CD4-positive, CD25-positive, alpha-beta regulatory T cell (primary cell): ENCODE measurements at places on chromosomes 12 and 14.

- no peak for DNase-seq
Observed at GRCh38 chr12:123991372-123991951, 18.4 kb downstream of the ZNF664 start.

- DNase-seq = no peak
Observed at GRCh38 chr14:70981000-70981952, 74.0 kb downstream of the PCNX1 start.

- DNase-seq = no peak
Observed at GRCh38 chr12:15543347-15543746, 221.0 kb downstream of the PTPRO start.

DNA sequence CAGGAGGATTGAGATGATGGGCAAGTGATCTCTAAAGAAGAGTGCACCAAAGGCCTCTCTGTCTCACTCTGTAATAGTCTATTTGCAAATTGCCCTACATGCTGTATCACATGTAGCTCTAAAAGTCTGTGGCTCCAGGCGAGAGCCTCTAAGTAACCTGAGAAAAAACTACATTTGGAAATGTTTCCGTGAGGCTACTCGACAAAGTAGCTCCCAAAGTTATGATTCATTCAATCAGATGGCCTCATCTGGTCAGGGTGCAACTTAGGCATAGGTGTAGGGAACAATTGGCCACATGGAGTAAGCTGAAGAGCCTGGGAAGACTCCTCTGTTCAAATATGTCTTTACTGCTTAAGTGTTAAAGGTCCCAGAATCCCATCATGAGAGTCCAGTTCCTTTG lies 155.4 kb upstream of the PLEKHG7 start:
- no peak for DNase-seq

DNA sequence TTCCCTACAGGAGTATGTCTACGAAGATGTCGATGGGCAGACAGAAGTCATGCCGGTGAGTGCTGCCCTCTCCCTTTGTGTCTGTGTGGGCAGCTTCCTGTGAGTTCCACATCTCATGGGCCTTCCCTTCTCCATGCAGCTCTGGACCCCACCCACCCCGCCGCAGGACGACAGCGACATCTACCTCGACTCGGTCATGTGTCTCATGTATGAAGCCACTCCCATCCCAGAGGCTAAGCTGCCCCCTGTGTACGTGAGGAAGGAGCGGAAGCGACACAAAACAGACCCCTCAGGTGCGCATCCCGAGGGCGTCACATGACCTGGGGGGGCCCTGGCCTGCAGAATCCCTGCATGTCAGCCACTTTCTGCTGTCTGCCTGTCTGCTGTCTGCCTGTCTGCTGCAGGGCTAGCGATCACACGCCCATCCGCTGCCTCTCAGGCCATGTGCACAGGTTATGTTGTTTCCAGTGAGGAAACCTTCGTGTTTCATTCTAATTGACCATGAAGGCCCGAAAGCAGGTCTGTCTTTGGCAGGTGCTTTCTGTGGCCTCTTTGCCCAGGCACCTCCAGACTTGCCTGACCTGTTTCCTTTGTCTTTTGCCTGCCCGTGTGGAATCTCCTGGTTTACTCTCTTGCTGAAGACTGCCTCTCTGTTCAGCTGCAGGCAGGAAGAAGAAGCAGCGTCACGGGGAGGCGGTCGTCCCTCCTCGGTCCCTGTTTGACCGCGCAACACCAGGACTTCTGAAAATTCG lies 95.1 kb downstream of the EP400 start:
- DNase-seq = no peak

GRCh38 chr14:65210822-65211182 lies 108.5 kb upstream of the MAX start:
- no peak for DNase-seq

DNA sequence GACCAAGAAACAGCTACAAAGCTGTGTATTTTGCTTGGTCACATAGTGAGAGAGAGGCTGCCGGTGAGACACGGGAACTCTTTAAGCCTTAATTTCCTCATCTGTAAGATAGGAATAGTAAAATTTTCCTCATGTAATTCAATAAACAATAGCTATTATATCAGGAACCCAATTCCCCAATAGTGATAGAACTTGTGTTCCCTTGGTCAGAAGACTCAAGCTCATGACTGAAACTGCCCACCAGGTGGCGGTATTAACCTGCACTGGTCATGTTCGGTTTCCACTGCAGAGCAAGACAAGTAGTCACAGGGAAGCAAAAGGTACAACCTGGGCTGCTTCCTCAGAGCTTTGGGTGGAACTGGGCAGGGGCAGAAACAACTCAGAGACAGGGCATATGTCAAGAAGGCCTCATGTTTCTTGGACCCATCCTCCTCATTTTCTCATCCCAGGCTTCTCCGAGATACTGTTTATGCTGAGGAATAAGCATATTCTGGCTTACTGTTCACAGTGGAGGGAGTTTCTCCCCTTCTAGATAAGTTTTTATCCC lies 4.2 kb upstream of the AJUBA start:
- DNase-seq = peak; percentile 85

DNA sequence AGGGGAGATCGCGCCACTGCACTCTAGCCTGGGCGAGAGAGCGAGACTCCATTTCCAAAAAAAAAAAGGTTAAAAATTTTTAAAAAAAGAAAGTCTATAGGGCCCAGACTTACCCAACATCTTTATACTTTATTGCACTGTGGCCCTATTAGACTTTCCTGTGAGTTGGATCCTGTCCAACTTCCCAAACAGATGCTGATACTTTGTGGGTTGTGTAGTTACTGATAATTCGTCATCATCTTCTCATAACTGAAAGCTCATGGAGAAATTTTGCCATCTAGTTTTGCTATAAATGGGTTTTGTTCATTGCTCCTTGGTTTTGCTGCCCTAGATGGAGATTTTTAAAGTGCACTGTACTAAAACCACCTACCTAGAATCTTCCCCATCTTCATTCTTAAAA lies 31.1 kb downstream of the APOBEC1 start:
- DNase-seq = no peak

DNA sequence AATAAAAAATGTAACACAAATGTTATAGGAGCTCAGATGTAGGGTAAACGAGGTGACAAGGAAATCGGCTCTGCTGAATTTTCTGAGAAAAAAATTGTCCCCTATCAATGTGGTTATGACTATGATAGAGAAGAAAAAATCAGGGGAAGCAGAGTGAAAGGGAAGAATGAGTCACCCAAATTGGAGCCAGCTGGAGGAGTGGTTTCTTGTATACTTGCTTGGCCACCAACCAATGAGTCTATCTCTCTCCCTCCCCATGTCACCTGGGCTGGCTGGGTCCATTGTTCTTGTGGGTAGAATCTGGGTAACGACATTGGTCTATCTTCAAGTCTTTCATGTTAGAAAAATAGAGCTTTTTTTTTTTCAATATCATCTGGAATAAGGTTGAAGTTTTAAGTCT lies 196.6 kb upstream of the FLRT2 start:
- DNase-seq = no peak

DNA sequence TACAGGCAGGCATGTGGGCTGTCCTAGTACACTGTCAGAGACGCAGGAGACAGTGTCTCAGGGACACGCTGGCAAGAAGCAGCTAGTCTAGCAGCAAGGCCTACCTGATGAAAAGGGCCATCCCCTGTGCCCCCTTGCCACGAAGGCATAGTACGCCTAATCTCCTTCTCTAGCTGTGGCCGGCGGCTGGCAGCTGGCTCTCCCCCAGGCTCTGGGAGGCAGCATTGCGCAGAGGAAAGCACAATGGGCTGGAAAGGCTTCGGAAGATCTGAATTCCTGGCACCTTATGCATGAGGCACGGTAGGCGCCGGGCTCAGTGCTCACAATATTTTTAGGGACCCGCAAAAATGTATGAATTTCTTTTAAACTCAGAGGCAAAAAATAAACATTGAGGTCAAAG lies 16.0 kb upstream of the PLEKHH1 start:
- no peak for DNase-seq

DNA sequence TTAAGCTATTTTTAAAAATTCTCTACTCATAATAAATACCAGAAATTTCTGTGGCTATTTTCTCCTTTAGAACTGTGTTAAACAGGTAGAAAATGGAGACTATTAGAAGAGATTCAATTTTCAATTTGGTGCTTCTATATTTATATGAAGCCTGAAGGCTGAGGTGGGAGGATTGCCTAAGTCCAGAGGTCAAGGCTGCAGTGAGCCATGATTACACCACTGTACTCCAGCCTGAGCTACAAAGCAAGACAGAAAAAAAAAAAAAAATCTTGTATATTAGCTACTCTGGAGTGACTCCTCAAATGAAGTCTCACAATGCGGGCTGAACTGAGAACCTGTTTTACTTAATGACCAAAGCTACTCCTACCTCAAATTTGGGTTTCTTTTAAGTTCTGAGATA lies 9.8 kb upstream of the DPF3 start:
- no peak for DNase-seq

DNA sequence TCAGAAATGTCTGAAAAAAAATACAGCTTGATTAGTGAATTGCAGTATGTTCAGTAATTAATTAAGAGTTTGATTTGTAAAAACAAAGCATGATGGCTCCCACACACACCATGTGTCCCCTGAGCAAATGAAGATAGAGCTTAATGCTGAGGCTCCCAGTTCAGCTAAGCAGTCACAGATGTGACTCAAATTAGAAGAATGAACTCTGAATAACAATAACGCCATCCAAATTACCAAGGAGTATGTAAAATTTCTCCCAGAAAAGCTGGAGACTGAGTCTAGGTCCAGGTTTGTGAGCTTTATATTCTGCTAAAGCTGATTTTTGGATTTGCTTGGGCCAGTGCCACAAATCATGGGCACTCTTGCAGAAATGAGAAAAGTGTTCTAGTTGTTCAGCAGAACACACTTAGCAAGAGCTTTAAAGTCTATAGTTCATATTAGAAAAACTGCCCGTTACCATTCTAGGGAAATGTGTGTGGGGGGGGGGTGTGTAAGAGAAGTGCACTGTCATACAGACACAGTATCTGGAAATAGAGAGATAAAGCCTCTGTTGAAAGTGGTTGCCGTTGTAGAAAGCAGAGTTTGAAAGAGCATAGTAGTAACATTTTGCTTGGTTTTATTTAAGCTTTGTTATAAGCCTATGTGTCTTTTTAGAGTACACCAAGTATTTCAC lies 253.1 kb downstream of the BCAT1 start:
- DNase-seq = no peak

DNA sequence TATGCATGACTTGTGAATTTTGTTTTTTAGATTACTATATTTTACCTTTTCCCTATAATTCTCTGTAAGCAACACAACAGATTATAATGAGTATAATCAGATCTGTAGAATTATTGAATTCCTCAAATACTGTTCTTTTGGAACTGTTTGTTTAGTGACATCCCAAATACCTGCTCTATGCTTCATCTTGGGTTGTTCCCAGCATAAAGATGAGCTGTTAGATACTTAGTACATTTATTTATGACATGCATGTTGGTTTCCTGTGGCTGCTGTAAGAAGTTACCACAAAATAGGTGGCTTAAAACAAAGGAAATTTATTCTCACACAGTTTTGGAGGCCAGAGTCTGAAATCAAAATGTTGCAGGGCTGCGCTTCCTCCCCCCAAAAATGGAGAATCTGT lies 78.4 kb downstream of the PTPRR start:
- DNase-seq = no peak

GRCh38 chr14:31253746-31254471 lies 46.3 kb upstream of the HECTD1 start:
- DNase-seq = no peak

GRCh38 chr12:83322809-83323208 lies 636.1 kb downstream of the TMTC2 start:
- no peak for DNase-seq

DNA sequence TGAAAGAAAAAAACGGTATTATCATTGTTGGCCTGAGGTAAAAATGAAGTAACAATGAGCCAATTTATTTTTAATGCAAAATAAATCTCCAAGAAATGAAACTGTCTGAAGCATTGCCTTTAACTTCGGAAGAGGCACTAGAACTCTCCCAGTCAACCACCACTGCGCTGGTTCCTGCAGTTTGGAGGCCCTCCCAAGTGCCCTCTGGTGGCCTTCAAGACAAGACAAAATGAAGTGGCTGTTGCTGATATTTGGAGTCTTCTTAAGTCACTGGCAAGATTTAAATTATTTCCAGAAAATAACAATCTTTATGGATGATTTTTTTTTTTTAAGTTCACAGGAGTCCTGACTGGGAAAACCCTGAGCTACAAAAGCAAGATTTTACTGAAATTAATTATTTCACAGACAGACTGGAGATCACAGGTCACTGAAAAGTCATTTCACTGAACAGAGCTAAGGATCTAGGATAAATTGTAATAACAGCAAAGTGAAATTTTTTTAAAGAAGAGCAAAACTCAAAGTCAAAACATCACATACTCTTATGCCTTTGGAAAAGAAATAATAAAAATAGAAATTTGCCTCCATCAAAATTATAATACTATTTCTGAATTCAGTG lies 58.2 kb downstream of the DICER1 start:
- peak; percentile 59 for DNase-seq

GRCh38 chr12:12612358-12612757 lies 682 bp downstream of the CREBL2 start:
- DNase-seq = no peak

- peak; percentile 80 for DNase-seq
Observed at GRCh38 chr12:75480469-75480949, at the start of gene GLIPR1. Gene GLIPR1, plus strand, starts transcription at chr12:75480755. Its CDS starts 126 bp downstream, at chr12:75480881.

GRCh38 chr14:99100497-99101270 lies 171.3 kb downstream of the BCL11B start:
- no peak for DNase-seq
